Aorta (tissue), 5 donors: ENCODE measurements at places on chromosomes 1 and 21.

- H3K4me3 ChIP-seq = no peak overlapping the region
- DNase-seq = no peak
- no peaks in the 10 kb centered on the region for H3K27me3 ChIP-seq
- no peaks in the 10 kb centered on the region for H3K4me1 ChIP-seq
- H3K36me3 ChIP-seq = no peaks in the 10 kb centered on the region
- no peak overlapping the region for H3K27ac ChIP-seq
Measured at GRCh38 chr1:246170574-246171261, 336.4 kb downstream of the SMYD3 start.

GRCh38 chr1:186768906-186769305, 59.8 kb upstream of the PLA2G4A start:
- no peak for DNase-seq
- no peak overlapping the region for H3K4me3 ChIP-seq
- H3K27ac ChIP-seq = no peak overlapping the region
- no peaks in the 10 kb centered on the region for H3K4me1 ChIP-seq
- H3K36me3 ChIP-seq = no peaks in the 10 kb centered on the region

DNA sequence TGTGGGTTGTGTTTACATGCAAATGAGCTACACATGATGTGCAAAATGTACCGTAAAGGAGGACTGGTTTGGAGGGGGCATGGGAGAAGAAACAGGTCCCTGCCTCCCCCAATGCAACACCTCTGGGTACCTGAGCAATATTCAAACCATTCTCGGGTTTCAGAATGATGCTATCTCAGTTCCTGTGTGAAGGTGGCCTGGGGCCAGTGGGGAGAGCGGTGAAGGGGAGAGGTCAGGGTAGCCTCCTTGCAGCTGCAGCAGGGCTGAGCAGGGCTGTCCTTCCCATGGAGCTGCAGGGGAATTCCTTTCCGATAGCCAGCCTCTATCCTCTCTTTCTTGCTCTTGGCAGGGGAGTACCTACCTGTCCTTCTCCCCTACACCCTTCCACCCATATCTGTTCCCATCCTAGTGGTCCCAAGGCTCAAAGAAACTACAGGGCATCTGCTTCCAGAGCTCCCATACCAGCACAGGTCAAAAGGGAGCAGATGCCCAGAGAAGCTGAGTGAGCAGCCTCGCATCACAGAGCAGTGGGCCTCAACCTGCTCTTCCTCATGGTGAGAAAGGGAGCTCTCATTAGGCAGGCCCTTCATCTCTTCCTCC, 11.9 kb downstream of the MEF2D start:
- DNase-seq = no peak
- H3K36me3 ChIP-seq = no peaks in the 10 kb centered on the region
- peaks cover 4% of the 10 kb centered on the region for H3K4me1 ChIP-seq

DNA sequence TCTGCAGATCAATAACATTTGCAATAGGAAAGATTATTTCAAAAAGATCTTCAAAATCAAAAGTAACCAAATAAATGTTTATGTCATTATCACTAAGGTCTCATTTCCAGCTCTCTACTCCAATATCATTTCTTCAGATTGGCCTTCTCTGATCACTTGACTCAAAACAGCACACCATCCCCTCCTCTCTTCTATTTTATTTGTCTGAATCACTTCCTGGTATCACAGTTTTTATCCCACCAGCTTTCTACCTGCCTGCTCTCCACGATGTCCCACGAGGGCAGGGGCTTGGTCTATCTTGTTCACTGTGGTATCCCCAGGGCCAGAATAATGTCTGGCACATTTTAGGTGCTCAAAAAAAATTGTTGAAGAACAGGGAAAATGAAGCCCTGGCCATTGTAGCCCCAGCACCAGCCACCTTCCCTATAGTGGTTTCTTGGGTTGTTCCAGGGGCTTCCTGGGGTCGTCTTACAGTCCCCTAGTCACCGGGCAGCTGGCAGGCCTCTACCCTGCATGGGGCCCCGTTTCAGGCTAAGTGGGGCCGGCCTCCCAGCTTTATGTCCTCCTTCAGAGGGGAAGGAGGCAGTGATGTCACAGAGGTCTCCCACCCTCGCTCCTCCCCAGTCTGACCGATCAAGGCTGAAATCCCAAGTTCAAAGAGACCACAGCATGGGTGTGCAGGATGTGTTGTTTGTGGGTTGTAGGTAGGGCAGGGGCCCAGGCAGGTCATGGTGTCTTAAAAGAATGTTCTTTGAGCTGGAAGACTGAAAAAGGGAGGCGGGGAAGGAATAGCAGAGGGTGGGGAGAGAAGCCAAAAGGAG, 3.5 kb upstream of the PADI1 start:
- DNase-seq = peak; percentile 33
- H3K4me1 ChIP-seq = no peaks in the 10 kb centered on the region
- no peak overlapping the region for H3K4me3 ChIP-seq
- H3K27me3 ChIP-seq = no peaks in the 10 kb centered on the region
- no peaks in the 10 kb centered on the region for H3K36me3 ChIP-seq

DNA sequence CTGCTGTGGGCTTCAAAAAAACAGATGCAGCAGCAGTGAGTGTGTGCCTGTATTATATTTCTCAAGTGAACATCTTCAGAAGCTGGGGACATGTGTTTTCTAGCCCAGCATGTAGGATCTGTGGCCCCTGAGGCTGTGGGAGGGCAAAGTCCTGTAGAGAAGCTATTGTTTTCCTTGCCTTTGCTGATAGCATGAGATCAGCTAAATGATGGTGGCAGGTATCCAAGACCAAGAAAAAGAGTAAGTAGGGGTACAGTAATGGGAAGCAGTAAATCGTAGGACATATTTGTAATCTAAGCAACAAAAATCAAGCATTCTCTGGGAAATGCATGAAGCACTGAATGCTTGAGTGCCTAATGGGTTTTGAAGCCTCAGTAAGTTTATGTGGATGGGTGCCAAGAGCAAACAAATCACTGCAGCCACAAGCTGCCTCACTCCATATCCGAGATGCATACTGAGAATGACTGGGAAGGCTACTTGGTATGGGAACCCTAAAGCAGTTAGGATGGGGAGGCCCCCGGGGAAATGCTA, 98.3 kb downstream of the CD58 start:
- DNase-seq = no peak
- no peaks in the 10 kb centered on the region for H3K36me3 ChIP-seq
- no peaks in the 10 kb centered on the region for H3K27me3 ChIP-seq
- H3K4me1 ChIP-seq = no peaks in the 10 kb centered on the region
- H3K27ac ChIP-seq = no peak overlapping the region

DNA sequence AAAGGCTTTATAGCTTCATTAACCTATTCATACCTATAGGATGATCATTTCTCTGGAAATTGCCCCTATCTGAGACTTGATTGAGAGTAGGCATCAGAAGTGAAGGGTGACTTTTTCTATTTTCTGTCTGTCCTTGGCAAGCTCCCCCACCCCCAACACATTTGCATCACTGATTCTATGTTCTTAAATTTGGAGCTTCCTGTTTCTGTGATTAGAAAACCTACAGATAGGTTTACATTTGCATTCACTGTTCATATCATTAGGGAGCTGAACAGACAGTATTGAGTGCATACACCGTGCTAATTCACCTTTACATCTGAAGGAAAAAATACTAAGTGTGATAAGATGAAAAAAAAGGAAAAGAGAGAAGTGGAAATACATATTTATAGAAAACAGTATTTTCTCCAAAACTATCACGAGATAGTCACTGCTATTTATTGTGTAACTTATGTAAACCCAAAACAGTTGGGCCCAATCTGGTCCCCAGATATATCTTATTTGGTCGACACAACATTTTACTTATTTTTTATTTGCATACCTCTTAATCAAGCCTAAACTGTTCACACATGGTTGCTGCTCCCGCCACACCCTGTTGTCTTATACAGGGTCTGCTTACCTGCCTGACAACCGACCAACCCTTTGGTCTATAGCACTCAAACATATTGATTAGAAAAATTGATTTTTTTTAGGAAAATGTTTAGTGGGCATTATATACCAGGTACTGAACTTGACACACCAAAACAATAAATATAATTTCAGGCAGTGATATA, 218.8 kb downstream of the NTNG1 start:
- H3K27me3 ChIP-seq = no peaks in the 10 kb centered on the region
- no peaks in the 10 kb centered on the region for H3K36me3 ChIP-seq
- no peak for DNase-seq
- no peaks in the 10 kb centered on the region for H3K4me1 ChIP-seq
